CD4-positive, alpha-beta memory T cell (primary cell): ENCODE measurements at places on chromosomes 3 and 15. TPM values are rescaled to one million over a fixed set of nuclear protein-coding genes. Genes with fewer than 3 reads are reported as not detected.

GRCh38 chr3:149122721-149123578, 6.5 kb upstream of the HPS3 start:
- no peak for DNase-seq

DNA sequence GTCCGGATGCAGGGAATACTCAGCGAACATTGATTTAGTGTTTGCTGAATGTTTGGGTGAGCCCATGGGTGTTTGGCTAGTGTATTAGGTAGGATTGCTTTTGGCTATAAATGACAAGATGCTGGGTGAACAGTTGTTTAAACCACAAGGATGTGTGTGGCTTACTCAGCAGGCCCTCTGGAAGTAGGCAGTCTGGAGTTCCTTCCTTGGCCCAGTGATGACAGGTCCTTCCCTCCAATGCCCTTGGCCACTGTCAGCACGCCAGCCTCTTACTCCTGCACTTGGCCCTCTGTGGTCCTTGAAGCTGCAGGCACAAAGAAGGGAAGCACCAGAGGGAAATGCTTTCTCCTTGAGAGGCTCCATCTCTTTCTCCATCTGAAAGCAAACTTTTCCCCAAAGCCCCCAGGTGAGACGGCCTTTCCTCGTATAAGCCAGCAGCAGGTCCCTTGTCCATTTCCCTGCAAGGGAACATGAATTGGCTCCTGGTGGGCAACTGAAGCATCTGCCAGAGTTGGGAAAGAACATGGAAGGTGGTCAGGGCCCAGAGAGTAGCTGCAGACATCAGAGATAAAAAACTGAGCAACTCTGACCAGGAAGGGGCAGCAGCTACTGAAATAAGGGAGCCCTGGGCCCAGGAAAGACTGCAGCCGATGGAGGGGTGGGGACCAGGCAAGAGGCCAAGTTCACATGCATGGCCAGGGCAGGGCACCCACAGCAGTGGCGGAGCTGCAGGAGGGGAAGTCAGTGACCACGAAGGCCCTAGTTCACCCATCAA, 105.0 kb downstream of the TPRA1 start:
- no peak for DNase-seq

ACTR8 gene
- 37.7 TPM for total RNA-seq

DNA sequence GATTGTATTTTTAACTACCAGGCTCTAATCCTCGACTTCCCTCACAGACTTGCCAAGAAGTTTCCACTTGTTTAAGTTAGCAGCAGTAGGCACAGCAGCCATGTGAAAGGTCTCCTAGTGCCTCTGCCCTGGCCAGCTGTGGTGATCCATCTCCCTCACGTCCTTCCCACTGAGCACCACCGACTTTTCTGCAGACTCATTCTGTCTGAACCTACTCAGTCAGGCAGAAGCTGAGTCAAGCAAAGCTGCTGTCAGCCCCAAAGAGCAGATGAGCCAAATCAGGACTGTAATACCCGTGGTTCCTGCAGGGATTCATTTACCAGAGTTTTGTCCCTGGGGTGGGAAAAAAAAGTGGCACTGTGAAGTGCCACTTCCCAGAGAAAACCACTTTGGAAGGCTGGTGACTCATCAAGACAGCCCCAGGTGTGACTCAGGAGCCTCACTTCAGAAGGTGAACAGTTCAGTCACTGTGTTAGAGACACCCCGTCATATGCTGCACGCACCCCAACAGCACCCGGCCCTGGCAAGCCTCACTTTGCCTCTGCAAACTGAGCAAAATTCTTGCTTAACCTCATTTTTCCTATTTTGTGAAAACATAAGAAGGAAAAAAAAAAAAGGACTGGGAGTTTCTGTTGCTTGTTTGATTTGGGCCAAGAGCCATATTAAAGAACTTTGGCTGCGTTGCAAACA, 76.0 kb downstream of the WWTR1 start:
- no peak for DNase-seq

DNA sequence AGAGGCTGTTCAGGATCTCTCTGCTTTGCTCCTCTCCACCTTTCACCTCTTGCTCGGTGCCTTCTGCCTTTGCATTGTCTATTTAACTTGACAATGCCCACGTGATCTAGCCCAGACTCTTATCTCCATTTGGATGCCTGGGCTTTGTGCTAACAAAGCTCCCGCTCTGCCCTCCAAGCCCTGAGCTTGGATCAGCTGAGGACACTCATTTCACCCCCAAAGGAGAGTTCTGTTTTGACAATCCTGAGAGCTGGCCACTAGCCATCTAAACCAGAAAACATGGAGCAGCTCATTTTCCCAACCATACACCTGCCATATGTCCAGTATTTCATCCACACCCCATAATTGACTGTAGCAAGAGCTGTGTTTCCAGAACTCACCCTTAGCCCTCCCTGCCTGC, 12.8 kb downstream of the GPR176 start:
- DNase-seq, result no peak

CFAP20DC gene
- total RNA-seq, result 0.50 TPM

FRG2C gene
- total RNA-seq, result not detected

GRCh38 chr15:38705436-38706219, 141.0 kb upstream of the RASGRP1 start:
- DNase-seq, result no peak

DNA sequence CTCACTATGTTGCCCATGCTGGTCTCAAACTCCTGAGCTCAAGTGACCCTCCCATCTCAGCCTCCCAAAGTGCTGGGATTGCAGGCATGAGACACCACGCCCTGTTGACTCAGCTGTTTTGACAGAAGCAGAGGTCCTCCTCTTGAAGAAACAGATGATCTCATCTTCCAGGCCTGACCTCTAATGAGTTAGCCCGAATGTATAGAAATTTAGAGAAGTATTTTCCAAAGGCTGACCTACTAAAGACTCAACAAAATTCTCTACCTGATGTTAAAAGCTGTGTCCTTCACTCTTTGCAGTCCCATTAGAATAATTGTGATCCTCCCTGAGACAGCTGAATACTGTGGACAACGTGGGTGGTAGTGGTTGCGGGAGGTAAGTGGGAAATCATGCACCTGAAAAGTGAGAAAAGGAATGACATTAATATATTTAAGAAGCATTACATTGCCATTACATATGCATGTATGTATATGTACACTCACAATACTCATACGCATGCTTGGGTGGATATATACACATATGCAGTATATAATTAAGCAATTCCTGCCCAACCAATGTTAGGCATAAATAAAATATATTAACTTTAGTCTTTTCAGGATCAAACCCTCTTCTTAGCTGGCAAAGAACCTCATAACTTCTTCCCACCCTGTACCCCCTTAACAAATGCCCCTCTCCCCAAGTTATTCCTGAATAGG, 204.6 kb upstream of the NR2F2 start:
- no peak for DNase-seq

DNA sequence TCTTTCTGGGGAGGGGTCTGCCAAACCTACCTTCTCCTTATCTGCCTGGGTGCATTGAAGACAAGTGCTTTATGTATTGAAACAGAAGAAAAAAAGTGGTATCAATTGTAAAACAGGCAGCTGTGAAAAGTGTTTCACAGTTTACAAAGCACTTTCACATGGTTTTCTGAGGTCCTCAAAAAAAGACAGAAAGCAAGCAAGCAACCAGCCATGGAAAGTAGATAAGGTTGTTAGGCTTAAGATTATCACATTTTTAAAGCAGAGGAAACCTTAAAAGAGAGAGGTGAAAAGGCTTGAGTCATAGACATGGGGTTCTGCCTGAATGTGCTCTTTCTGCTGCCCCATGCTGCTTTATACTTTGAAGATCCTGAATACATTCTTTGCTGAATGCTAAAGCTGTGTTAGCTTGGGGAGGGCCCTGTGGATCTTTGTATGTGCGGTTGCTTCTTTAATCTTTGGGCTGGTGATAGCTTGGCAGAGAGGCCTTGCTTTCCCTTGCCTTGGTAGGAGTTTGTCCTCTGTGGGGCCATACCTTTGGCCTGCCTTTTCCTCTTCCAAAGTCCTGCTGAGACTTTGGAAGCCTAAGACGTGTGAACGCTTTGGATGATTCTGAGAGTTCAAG, 2.6 kb downstream of the SMAD3 start:
- DNase-seq, result no peak

- no peak for DNase-seq
These were observed 3.0 kb downstream of the FAM174B start for GRCh38 chr15:92652576-92652966.

C2CD4B gene
- not detected for total RNA-seq

- peak; percentile 41 for DNase-seq
These were observed 1.1 kb downstream of the TKT start for GRCh38 chr3:53254509-53255422.

GRCh38 chr3:9770276-9770812, 597 bp upstream of the CAMK1 start:
- no peak for DNase-seq

DNA sequence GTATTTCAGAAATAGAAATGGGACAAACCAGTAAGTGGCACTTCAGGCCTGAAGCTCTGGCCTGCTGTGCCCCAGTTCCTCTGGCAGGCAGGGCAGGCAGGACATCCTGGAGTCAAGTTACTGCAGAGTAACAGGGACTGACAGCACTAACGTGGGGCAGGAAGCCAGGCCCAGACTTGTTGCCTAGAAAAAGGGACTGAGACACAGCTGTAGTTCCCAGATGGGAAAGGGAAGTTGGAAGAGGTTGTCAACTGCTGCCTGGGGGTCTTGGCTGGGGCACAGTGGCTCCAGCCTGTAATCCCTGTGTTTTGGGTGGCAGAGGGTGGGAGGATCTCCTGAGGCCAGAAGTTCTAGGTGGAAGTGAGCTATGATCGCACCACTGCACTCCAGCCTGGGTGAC, 171.9 kb downstream of the FMN1 start:
- no peak for DNase-seq

RLBP1 gene
- not detected for total RNA-seq

DNA sequence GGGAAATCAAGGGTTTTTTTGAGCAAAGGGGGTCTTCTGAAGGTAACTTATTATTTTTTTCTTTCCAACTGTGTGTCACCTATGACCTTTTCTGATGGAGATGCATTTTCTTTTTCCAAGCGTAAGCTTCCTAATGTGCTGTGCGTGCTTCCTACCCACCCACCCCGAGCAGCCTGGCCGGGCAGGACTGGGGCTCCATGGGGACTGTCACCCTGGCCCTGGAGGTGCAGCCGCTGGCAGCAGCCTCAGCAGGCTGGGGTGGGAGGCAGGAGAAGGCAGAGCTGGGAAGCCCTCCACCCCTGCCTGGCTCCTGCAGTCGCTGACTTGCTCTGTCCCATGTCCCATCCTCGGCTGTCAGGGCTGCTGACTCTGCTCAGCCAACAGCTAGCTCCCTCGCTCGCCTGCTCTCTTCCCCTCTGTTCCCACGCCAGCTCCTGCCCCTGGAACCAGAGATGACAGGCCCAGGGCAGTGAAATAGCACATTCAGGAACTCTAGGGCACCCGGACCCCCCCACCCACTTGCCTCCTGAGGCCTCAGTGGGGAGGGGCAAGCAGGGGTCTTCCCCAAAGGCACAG, 21.4 kb downstream of the IDH2 start:
- DNase-seq, result no peak

DNA sequence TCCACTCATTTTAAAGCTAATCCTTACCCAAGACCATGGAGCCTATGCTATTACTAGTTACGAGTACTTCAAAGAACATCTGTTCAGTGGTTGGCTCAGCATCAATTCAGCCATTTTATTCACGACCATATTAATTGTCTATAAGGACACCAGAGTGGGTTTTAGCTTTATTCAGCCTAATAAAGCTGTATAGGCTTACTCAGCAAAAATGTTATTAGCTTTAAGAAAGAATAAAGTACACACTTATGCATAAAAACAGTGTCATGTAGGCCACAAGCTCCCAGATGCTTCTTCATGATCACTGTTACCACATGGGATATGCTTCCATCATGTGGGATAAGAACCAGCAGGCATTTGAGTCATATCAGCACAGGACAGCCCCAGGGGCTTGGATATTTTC, 87.4 kb upstream of the GPR149 start:
- no peak for DNase-seq

DNA sequence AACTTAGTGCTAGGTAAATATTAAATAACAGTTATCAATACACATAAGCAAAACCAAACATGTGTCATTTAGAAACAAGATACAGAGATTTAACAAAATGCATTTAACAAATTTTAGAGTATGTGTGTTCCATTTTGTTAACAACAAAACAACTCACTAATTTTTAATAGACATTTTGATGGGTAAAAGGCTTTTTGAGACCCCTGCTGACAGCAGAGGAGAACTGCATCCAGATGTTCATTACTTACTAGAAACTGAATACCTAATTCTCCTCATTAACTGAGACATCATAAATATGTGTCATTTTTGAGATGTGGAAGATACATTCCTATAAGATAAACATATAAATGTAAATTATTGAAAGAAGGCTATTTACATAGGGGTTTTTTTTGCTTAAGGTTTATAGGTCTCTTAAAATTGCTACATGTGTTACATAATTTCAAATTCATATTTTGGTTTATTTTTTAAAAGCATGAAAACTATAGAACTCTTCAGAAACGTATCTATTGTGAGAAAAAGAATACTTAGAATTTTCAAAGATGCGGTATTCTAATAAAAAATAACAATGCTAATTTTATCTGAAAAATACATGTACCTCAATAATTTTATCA, 1009.8 kb downstream of the TUSC7 start:
- DNase-seq, result no peak

- DNase-seq, result no peak
These were observed 14.0 kb upstream of the LARP6 start for GRCh38 chr15:70867911-70868467.

DNA sequence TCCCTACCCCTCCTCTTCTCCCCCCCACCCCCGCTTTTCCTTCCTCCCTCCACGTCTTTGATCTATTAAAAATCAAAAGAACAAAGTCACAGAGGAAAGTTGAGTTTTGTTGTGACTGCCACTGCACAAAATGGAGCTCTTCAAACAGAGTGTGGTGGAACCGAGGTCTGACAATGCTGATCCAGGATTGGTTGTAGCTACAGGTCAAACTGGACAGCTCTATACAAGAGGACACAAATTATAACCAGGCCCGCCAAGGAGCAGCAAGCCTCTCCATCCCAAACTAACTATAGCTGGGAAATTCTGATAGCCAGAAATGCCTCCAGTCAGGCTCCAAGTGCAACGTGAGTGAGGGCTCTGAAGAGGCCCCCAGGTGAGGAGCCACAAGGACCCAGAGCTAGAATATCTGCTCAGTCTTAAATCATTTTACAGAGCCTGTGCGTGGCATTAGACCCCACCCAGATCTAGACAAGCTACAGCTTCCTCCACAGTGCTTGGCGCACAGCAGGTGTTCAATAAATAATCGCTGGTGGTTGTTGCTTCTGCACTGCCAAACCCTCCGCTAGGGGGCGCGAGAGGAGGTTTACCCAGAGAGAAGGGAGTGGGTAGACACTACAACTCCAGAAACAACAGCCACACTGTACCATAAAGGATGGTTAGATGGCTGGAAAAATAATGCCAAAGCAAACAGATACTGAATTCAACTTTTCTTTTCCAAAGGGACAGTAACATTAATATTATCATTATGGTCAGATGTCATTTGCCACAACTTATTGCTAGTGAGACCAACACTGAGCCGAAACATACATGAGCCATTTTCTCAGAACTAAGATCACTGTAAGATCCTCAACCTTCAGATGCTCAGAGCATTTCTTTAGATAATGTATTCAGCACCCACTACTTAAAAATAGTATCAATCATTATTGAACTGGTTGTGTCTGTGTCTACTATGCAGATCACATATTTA, 44.6 kb downstream of the ZIC4 start:
- no peak for DNase-seq

ZBBX gene
- total RNA-seq, result not detected

GRCh38 chr3:135081856-135082434, 286.9 kb downstream of the EPHB1 start:
- no peak for DNase-seq

CX3CR1 gene
- total RNA-seq, result 0.29 TPM

- DNase-seq, result no peak
These were observed 34.6 kb upstream of the CACNA2D3 start for GRCh38 chr3:54087581-54088410.
